HT-29 (cell line): ENCODE measurements at places on chromosomes 3 and 15.

DNA sequence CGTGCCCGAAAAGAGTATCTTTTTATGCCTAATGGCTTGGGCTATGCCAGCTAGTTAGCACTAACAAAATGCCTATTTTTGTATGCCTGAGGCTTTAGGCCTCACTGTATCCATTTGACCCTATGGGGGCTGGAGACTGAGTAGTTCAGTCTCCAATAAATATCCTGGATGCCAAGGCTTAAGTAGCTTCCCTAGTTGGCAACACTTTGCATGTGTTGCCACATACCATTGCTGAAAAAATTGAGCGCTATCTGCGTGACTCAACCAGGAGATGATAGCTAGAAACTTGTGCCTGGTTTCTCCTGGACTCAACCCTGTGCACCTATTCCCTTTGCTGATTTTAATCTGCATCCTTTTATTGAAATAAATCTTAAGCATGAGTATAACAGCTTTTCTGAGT, 58.4 kb upstream of the ATP2C1 start:
- no peak for DNase-seq

- DNase-seq = peak; percentile 30
Observed at GRCh38 chr3:89098964-89099585, 8.3 kb upstream of the EPHA3 start.

GRCh38 chr3:146496726-146497125, 27.4 kb upstream of the PLSCR2 start:
- no peak for DNase-seq

GRCh38 chr3:69776289-69776688, 37.0 kb downstream of the MITF start:
- no peak for DNase-seq

DNA sequence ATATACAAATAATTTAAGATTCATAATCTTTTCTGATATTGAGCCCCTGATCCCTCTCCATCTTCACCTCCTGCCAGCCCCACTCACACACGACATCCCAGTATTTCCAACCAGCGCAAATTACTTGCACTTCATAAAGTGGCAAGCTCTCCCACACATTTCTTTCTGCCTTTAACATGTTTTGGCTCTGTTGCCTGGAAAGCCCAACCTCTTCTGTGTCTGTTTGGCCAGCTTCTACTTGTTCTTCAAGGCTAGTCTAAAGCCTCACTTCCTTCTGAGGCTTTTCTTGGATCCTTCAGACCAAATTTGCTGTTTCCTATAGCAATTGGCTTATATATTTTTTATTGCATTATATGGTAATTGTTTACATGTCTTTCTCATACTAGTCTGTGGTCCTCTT, 5.1 kb upstream of the TM6SF1 start:
- DNase-seq = no peak

DNA sequence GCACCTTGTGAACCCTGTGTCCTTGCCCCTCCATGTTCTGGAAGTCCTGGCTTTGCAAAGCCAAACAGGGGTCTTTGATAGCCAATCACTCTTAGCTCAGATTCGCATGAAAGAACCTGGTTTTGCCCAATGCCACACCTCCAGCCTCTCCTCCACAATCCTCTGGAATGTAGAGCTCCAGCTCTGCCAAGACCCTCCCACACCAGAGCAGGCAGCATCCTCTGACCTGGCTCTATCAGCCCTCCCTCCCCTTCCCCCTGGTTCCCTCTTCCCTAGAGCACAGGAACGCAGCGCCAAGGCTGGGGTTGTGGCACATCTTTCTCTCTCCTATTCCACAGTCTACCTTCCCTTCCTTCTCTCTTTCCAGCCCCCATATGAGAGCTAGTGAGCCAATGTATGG, 133.3 kb downstream of the RPLP1 start:
- DNase-seq = no peak

GRCh38 chr3:64187065-64187959, 38.0 kb downstream of the PRICKLE2 start:
- peak; percentile 42 for DNase-seq

GRCh38 chr3:160607826-160608225, 42.5 kb upstream of the KPNA4 start:
- DNase-seq = no peak

DNA sequence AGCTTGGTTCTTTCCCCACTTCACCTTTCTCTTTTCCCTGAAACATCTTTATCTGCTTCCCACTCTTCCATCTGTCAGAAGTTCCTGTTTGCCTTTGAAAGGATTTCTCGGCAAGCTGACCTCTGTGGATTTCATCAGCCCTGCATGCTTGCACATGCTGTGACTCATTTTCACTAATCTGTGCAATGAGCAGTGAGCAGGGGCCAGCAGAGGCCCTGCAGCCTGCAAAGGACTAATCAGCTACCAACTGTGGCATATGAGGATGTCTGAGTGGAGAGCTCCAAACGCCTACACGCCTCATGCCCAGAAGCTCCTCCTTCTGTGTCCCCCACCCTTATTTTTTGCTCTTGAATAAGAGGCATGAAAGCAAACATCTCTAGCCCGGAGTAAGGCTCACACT, 333.0 kb upstream of the SEMA6D start:
- no peak for DNase-seq

DNA sequence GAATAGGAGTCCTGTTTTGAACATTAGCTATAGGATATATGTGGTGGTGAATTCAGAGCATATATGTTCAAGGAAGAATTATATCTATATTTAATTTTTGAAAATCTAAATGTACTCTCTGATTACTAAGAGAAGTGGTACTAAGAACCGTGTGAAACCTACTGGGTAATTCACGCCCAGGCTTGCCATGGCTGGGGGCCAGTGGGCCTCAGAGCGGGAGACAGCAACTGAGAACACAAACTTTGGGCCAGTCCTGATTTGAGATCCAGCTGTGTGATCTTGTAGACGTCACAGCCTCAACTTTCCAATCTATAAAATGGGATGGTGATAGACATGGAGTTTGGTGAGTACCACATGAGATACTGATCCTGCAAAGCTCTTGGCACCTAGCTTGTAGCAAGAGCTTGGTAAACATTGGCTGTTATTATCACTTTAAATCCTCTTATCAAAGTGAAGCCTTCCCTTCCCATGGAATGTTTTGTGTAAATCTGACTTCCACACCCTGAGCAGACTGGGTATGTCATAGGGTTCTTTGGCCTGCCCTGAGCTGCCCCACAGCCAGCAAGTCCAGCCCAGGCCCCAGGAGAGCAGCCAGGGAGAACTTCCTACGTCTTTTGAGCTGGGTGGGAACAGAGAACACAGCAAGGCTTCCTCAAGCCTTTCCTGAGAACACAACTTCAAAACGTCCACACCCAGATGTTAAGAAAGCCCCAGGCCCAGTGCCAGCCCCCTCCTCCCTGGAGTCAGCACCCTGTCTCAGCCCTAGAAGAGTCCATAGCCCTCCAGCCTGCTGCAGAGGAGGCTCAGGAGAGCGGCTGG, 8.2 kb upstream of the PAQR5 start:
- no peak for DNase-seq

DNA sequence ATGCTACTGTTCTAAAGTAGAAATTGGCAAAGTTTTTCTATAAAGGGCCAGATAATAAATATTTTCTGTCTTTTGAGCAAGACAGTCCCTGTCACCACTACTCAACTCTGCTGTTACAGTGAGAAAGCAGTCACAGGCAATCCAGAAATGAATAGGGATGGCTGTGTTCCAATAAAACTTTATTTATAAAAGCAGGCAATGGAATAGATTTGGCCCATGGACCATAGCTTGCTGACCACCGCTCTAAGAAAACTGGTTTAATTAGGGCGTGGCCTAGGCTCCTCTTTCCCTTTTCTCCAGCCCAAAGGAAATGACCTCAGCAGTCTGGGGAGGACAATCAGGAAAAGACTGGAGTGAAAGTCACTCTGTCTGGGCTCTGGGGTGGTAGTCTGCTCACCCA, 183.8 kb downstream of the MEGF11 start:
- DNase-seq = no peak

GRCh38 chr3:155308831-155309230, 15.3 kb upstream of the STRIT1 start:
- no peak for DNase-seq

GRCh38 chr3:116734243-116734642, 24.7 kb downstream of the TUSC7 start:
- no peak for DNase-seq

DNA sequence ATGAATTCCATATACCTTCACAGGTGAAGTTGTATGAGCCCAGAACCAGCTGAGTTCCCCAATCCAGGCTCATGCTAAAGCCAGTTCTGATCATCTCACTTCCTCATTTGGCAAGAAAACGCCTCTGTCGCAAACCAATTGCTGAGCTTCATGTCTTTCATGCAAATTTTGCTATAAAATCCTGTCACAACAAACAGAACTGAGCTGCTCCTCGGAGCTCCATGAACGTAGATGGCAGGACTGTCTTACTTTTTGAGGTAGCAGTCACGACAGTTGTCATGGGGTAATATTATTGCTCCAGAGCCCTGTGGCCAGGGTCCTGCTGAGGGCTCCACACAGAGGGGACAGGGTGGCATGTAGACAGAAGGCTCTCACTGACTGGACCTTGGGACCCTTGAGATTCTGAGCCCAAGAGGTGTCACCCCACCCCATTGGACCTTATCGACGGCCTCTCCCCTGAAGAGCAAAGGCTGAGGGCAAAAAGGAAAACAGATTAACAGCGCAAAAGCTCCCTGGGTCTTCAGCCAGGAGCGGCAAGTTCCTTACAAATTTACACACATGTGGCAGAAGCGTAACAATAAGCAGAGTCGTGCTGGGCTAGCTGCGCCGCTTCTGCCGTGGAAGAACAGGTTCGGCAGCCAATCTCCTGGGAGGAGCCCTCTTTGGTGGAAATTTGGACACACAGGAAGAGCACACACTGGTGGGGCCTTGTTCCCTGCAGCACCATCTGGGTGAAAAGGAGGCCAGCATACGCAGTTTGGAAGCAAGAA, 249.2 kb downstream of the OPA1 start:
- no peak for DNase-seq

GRCh38 chr3:195807681-195808121, 4.0 kb downstream of the MUC4 start:
- DNase-seq = no peak

- no peak for DNase-seq
Observed at GRCh38 chr15:101486696-101487459, 2.6 kb downstream of the PCSK6 start.

DNA sequence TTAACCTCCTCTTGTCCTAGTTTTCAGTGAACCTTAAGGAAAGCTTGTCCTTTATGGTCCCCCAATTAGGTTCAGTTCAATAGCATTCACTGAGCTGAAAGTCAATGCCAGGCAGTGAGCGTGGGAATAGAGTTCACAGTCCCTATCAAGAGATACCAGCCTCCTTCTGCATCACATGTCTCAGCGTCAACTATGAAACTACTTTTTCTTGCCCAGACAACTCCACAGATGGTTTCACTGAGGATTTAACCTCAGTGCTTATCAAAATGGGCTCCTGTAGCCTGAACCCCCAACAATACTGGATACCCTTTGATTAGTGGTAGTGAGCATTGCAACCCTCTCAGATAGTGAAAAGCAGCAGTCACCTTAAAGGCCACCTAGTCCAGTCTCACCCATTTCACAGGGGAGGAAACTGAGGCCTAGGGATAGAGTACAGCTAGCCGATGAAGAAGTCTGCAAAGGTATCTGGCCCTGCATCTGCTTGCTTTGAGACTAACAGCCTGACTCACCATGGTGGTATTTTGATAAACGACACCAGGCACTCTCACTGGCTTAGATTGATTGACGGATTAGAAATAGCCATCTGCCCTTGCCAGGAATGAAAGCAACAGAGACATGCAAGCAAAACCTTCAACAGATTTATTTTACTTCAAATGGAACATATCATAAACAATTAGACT, 1.6 kb upstream of the UBA3 start:
- no peak for DNase-seq

- no peak for DNase-seq
Observed at GRCh38 chr3:129592381-129593131, 13.9 kb downstream of the PLXND1 start.

- no peak for DNase-seq
Observed at GRCh38 chr3:150588027-150588830, 14.9 kb upstream of the SELENOT start.

GRCh38 chr3:177122183-177122856, 75.0 kb downstream of the TBL1XR1 start:
- DNase-seq = no peak

DNA sequence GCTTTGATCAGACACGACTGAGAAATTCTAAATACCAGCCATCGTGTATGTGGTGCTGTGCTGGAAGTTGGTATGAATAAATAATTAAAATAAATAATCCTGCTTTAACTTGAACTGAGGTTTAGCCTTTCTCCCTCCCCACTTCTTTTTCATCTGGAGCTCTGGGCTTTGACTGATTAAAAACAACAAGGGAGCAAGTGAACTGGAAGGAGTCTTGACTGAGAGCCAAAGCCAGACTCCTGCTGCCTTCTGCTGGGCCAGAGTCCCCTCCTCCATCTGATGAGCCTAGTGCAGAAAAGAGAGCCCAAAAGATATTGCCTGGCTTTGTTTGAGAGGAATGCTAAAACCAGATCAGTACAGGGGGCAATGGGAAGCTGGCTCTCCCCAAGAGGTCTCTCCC, 96.0 kb downstream of the CCNL1 start:
- no peak for DNase-seq

GRCh38 chr15:31049111-31049510, 52.4 kb downstream of the TRPM1 start:
- no peak for DNase-seq

DNA sequence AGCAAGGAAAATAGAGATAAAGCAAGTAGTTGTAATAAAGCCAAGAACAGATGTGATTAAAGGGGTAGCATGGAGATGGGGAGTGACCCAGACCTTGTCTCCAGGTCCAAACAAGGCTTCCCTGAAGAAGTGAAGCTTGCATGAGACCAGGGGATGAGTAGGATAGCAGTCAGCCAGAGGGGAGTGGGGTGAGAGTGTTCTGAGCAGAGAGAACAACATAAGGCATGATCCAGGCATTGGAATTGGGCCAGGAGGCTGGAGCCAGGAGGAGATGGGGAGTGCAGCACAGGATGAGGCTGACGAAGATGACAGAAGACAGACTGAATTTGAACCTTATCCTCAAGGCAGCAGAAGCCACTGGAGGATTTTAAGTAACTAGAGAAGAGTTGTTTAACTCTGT, 7.2 kb downstream of the TMOD2 start:
- no peak for DNase-seq

DNA sequence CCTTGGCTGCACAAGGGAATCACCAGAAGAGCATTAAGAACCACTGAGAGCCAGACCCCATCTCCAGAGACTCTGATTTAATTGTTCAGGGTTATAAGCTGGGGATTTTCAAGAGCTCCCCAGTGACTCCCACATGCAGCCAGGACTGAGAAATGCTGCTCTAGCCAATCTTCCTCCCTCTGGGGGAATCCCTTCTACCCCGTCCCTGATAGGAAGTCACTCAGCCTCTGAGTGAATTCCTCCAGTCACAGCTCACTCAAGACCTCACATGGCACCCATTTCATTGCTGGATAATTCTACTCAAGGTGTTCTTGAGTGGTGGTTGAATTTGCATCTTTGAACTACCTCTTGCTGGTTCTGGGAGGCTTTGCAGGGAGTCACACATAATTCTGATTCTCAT, 10.7 kb downstream of the CCR3 start:
- DNase-seq = no peak

GRCh38 chr3:74415731-74416130, 198.7 kb downstream of the CNTN3 start:
- no peak for DNase-seq

GRCh38 chr3:23575697-23576096, 230.1 kb upstream of the UBE2E1 start:
- DNase-seq = no peak

- no peak for DNase-seq
Observed at GRCh38 chr3:127260416-127260815, 27.4 kb downstream of the PRR20G start.

GRCh38 chr15:41948490-41948889, 23.9 kb downstream of the EHD4 start:
- DNase-seq = no peak
